Activated naive CD8-positive, alpha-beta T cell treated with anti-CD3 and anti-CD28 coated beads, Interleukin-2, amount 50 U/mL, for 16 hours (primary cell): ENCODE measurements at places on chromosomes 11 and 22.

- DNase-seq = no peak
Measured at GRCh38 chr11:6623391-6624363, 4.5 kb upstream of the TPP1 start.

DNA sequence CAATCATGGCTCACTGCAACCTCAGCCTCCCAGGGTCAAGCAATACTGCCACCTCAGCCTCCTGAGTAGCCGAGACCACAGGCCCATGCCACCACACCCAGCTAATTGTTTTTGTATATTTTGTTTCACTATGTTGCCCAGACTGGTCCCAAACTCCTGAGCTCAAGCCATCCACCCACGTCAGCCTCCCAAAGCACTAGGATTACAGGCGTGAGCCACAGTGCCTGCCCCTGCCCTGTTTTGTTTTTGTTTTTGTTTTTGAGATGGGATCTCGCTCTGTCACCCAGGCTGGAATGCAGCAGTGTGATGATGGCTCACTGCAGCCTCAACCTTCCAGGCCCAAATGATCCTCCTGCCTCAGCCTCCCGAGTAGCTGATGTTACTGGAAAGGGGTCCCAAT is 53.5 kb downstream of the TUG1 start:
- no peak for DNase-seq

GRCh38 chr11:11558826-11559225 is 63.0 kb downstream of the GALNT18 start:
- DNase-seq = no peak

GRCh38 chr11:115611343-115611742 is 107.1 kb upstream of the CADM1 start:
- DNase-seq = no peak

DNA sequence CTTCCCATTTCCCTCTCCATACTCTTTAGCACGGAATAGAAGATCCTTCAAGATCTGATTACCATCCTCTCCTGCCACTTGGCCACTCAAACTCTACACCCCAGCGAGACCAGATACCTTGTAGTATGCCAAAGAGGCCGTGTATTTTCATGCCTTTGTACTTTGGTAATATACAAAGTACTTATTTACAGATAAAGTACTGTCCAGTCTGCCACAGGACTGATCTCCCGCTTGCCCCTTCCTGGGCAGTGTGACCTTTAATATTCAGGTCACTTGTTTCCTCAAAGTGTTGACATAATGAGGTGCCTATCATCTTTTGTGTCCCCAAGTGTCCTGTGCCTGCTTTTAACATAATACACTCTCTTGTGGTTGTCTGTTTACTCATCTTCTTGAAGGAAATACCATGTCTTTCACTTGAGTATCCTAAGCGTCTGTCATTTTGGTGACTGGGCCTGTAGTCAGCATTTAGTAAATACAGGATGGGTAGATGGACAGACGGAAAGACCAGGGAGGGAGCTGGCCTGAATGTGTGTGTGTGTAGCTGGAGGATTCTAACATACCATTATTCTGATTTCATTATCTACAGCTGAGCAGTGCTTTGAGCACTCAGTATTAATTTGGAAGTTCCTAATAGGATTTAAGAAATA is 137.4 kb downstream of the NAV2 start:
- no peak for DNase-seq

DNA sequence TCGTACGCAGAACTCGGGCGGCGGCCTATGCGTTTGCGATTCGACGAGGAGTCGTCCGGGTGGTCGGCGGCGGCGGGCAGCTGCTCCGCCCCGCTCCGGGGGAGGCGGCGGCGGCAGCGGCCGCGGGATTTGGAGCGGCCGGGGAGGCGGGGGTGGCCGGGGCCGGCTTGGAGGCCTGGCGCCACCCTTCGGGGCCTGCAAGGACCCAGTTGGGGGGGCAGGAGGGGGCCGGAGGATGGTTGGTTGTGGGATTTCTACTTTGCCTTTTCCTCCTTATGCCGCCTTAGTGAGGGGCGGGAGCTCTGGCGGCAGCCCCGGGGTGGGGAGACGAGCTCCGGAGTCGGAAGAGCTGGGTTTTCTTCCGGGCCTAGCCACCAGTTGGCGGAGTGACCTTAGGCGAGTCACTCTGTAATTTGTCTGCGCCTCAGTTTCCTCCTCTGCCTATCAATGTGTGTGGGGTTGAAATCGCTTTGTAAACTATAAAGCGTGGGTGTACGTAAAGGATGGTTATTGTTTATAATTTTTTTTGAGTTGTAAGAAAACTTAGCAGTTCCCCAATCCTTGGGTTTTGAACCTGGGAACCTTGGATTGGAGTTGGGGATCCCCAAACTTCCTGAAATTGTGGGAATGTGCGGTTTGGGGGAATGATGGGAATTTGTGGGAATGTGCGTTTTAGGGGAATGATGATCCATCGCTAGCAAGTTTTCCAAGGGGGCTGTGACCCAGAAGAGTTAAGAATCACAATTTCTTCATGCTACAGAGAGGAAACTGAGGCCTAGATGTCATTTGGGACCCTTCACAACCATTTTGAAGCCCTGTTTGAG is 679 bp downstream of the TUG1 start:
- no peak for DNase-seq

- no peak for DNase-seq
Measured at GRCh38 chr11:33651990-33652389, 48.6 kb downstream of the C11orf91 start.

- no peak for DNase-seq
Measured at GRCh38 chr22:45678961-45679912, 7.6 kb downstream of the ATXN10 start.

DNA sequence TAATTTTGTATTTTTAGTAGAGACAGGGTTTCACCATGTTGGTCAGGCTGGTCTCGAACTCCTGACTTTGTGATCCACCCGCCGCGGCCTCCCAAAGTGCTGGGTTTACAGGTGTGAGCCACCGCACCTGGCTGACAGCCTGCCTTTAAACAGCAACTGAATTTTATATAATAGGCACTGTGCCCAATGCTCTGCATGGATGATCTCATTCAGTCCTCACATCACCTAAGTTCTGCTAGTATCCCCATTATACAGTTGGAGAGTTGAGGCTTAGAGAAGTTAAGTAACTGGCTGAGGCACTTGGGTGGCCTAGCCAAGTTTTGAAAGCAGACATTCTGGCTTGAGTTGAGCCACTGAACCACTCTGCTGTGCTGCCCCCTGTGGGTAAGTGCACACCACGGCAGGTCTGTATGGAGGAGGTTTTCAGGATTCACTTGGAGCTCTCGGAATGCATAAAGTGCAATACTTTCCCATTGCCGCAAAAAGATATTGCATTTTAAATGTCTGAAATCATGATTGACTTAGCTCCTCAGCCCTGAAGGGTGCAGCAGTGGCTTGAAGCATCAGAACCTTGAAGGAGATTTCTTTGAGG is 112.4 kb downstream of the LDLRAD3 start:
- DNase-seq = no peak

DNA sequence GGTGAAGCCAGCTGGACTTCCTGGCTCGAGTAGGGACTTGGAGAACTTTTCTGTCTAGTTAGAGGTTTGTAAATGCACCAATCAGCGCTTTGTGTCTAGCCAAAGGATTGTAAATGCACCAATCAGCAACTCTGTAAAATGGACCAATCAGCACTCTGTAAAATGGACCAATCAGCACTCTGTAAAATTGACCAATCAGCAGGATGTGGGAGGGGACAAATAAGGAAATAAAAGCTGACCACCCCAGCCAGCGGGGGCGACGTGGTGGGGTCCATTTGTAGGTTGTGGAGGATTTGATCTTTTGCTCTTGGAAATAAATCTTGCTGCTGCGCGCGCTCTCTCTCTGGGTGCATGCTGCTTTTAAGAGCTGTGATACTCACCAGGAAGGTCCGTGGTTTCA is 202.9 kb downstream of the MIAT start:
- DNase-seq = no peak

GRCh38 chr22:40441761-40442390 is 71.5 kb downstream of the SGSM3 start:
- no peak for DNase-seq

GRCh38 chr11:61378713-61379313 is 13.6 kb upstream of the TMEM216 start:
- DNase-seq = no peak

DNA sequence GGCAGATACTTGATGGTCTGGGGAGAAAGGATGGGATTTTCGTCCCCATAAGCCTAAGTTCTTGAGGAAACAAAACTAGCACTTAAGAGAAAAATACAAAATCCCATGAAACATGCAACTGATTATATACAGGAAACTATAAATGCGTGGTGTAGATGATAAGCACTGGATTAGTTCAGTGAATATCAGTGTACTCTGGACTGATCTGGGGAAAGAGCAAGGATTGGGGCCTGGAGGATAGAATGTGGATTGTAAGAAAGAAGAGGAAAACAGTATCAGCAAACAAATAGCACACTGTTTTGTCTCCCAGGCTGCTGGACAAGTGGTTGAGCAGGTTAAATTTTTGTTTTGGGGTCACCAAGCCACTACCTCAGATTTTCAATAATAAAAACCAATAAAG is 49.8 kb downstream of the DCUN1D5 start:
- no peak for DNase-seq

DNA sequence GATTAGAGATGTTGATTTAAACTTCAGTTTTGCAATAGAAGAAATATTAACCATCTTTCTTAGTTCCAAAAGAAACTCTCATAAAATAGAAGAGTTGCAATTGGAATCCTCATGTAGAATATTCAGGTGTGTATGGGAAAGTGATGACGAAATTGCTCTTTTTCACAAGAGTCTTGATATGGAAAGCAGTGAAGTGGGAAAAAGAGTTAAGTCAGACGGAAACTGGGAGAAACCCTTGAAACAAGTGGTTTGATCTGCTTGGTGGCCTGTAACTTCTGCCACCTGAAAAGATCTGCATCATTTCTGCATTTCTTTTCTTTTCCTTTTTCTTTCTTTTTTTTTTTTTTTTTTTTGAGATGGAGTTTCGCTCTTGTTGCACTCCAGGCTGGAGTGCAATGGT is 41.8 kb upstream of the CLMP start:
- DNase-seq = no peak

DNA sequence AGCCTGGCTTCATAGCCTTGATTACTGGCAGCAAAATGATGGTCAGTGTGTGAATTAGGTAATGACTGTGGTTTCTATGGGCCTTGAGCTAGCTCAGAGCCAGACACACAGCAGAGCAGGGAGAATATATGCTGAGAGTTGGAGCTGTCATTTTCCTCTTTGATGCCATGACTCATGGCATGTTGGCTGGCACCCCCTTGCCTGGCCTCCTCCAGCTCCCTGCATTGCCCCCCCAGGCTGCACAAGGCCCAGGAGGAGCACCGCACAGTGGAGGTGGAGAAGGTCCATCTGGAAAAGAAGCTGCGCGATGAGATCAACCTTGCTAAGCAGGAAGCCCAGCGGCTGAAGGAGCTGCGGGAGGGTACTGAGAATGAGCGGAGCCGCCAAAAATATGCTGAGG is 20.3 kb upstream of the RRM1 start:
- no peak for DNase-seq

- no peak for DNase-seq
Measured at GRCh38 chr22:26610996-26611395, 6.8 kb downstream of the CRYBB1 start.

GRCh38 chr11:6315811-6316425 is 4.4 kb downstream of the CAVIN3 start:
- DNase-seq = no peak

- no peak for DNase-seq
Measured at GRCh38 chr22:32827049-32827602, 25.6 kb downstream of the TIMP3 start.

DNA sequence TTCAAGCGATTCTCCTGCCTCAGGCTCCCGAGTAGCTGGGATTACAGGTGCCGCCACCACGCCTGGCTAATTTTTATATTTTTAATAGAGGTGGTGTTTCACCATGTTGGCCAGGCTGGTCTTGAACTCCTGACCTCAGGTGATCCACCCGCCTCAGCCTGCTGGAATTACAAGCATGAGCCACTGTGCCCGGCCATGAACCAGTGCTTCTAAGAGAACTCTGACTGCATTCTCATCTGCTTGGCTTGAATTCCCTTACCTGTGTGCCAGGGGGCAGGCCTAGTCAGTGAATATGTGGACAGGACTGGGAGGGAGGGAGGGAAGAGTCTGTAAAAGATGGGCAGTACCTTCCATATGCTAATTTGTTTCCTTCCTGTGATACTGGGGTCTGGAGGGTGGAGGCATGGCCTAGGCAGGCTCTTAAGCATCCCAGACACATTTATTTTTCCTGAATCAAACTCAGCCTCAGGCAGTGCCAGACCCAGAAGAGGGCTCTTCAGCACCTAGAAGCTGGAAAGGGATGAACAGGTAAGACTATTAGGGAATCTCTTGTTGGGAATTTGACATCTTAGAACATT is 6.6 kb downstream of the RPS25 start:
- DNase-seq = no peak

GRCh38 chr11:76234416-76235232 is 28.3 kb upstream of the WNT11 start:
- no peak for DNase-seq

- no peak for DNase-seq
Measured at GRCh38 chr11:65657426-65657825, 5.3 kb downstream of the RELA start.

DNA sequence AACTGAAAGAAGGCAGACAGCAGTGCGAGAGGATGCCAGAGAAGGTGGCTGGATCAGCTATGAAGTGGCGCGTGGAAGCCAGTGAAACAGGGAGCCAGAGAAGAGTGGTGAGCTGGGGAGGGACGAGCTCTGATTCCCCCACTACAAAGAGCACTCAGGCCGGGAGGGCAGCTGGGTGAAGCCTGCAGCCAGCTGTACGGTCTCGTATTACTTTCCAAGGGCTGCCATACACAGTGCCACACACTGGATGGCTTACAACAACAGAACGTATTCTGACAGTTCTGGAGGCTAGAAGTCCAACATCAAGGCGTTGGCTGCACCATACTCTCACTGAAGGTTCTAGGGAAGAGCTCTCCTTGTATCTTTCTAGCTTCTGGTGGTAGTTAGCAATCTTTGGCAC is 47.1 kb upstream of the WNT11 start:
- DNase-seq = no peak

DNA sequence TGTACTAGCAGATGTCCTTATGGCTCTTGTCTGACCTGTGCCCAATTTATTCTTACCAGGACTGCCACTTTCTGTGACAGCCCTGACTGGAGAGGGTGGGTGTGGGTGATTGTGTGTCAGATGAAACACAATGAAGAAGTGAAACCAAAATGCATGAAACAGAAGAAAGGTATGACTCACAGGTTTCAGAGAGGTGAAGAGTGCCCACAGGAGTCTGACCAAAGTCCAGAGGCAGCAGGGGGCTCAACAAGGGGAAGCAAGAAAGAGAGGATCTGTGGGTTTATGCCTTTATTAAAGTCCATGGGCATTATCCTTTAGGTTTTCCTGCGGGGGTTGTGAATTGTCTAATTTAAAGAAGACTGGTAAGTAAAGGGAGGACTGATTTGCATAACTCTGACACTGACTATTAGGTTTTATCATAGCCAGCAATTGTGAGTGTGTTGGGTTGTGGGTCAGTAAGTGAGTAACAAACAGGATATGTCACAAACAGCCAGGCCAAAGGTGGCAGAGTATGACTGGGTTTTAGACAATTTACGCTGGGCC is 3.9 kb upstream of the OR4C6 start:
- no peak for DNase-seq
